Right atrium auricular region (tissue), 2 donors: ENCODE measurements at places on chromosomes 7 and 10. TPM values are rescaled to one million over a fixed set of nuclear protein-coding genes. Genes with fewer than 3 reads are reported as not detected.

DNA sequence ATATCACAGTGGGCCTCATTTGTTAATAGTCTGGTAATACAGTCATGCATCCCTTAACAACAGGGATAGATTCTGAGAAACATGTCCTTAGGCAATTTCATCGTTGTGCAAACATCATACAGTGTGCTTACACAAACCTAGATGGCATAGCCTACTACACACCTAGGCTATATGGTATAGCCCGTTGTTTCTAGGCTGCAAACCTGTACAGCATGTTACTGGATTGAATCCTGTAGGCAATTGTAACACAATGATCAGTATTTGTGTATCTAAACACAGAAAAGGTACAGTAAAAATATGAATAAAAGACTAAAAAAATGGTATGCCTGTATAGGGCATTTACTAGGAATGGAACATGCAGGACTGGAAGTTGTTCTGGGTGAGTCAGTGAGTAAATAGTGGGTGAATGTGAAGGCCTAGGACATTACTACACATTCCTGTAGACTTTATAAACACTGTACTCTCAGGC is 12.0 kb upstream of the RHOBTB1 start:
- no peak for DNase-seq
- H3K4me3 ChIP-seq = no peak overlapping the region
- no peaks in the 10 kb centered on the region for H3K4me1 ChIP-seq

GRCh38 chr10:129586898-129587443 is 119.9 kb downstream of the MGMT start:
- no peaks in the 10 kb centered on the region for H3K36me3 ChIP-seq
- H3K4me3 ChIP-seq = no peak overlapping the region
- DNase-seq = peak; percentile 5
- H3K27me3 ChIP-seq = no peaks in the 10 kb centered on the region
- H3K4me1 ChIP-seq = no peaks in the 10 kb centered on the region

DNA sequence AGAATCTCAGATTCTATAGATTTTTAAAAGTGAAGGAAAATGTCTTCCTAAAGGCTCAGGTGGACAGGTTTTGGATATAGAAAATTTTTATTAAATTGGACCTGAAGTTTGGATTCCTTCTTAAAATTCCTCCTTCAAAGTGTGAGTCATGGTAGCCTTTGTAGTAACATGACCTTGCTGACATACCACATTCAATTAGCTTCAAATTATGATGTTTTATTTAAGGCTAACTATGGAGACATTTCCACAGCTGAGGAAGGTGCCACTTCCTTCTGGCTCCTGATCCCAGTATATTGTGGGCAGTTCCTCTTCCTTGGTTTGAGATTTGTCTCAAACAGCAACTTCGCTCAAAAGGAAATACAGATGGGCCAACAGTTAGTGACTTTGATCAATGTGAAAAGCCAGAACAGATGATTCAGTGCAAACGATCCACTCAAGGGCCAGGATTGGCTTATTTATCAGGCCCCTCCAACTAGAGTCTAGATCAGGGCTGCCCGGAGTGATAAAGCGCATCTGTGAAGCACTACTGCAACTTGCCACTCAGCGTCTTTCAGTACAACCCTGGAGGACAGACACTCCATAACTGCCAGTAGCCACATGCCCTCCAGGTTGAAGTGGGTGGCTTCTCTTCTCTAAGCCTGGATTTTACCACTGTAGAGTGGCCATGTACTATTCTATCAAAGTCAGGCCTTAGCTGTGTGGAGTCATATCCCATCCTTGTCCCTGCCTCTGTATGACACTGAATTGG is 573.5 kb downstream of the KIF20B start:
- no peaks in the 10 kb centered on the region for H3K36me3 ChIP-seq
- H3K4me3 ChIP-seq = no peak overlapping the region
- H3K4me1 ChIP-seq = no peaks in the 10 kb centered on the region

GRCh38 chr7:140526214-140526613 is 46.9 kb upstream of the MKRN1 start:
- no peaks in the 10 kb centered on the region for H3K4me1 ChIP-seq
- H3K27ac ChIP-seq = no peak overlapping the region
- H3K27me3 ChIP-seq = no peaks in the 10 kb centered on the region

DNA sequence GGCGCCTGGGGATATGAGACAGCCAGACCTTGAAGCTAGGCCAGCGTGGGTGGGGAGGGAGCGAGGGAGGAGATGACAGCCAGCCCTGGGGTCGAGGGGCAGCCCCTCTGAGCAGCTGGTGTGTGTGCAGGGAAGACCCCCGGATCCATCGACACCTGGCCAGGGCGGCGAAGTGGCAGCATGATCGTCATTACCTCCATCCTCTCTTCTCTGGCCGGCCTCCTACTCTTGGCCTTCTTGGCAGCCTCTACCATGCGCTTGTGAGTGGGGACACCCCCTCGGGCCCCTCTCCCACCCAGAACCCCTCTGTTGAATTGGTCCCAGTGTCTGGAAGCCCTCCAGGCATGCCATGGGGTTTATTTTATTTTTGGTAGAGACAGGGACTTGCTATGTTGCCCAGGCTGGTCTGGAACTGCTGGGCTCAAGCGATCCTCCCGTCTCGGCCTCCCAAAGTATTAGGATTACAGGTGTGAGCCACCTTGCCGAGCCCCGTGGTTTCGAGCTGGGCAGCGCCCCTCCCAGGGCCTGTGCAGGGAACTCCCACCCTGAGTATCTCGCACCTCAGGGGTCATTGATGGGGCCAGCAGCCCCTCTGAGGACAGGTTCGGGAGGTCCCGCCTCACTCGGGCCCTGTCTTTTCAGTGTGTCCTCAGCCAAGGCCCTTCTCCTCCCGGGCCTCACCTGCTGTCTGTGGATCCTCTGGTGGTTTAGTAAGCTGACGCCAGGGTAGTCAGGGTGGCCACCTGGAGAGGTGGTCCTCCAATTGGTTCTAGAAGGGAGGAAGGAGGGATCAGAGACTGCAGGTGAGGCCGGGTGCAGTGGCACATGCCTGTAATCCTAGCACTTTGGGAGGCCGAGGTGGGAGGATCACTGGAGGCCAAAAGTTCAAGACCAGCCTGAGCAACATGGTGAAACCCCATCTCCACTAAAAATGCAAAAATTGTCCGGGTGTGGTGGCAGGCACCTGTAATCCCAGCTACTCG is 3.8 kb downstream of the UPK3B start:
- no peak overlapping the region for H3K4me3 ChIP-seq
- H3K27ac ChIP-seq = no peak overlapping the region
- H3K36me3 ChIP-seq = no peaks in the 10 kb centered on the region
- no peak for DNase-seq
- no peaks in the 10 kb centered on the region for H3K27me3 ChIP-seq

- DNase-seq = no peak
- no peak overlapping the region for H3K27ac ChIP-seq
- no peaks in the 10 kb centered on the region for H3K4me1 ChIP-seq
- no peaks in the 10 kb centered on the region for H3K36me3 ChIP-seq
Observed at GRCh38 chr10:60979667-60980104, 35.7 kb upstream of the RHOBTB1 start.

GRCh38 chr7:87627634-87627994 is 584 bp upstream of the RUNDC3B start:
- H3K4me1 ChIP-seq = no peaks in the 10 kb centered on the region
- DNase-seq = no peak
- no peaks in the 10 kb centered on the region for H3K36me3 ChIP-seq
- peak overlapping the region; percentile 65 for H3K27ac ChIP-seq

GRCh38 chr10:71569775-71570588 is 149.6 kb downstream of the C10orf105 start:
- H3K27me3 ChIP-seq = no peaks in the 10 kb centered on the region
- no peak overlapping the region for H3K27ac ChIP-seq
- no peaks in the 10 kb centered on the region for H3K36me3 ChIP-seq

- no peaks in the 10 kb centered on the region for H3K27me3 ChIP-seq
- H3K27ac ChIP-seq = no peak within 1 kb of the TSS
- H3K4me1 ChIP-seq = no peaks in the 10 kb centered on the region
- DNase-seq = no peak
Observed at GRCh38 chr7:37683246-37684120, at the start of gene GPR141. Gene GPR141 (plus strand): TSS chr7:37683766. CDS start chr7:37740394, 56,628 bp downstream.

GRCh38 chr10:132630666-132631337 is 93.2 kb downstream of the INPP5A start:
- H3K36me3 ChIP-seq = no peaks in the 10 kb centered on the region
- H3K27ac ChIP-seq = peak overlapping the region; percentile 94
- H3K4me1 ChIP-seq = peaks cover 86% of the 10 kb centered on the region
- DNase-seq = peak; percentile 88

- H3K36me3 ChIP-seq = no peaks in the 10 kb centered on the region
- H3K27me3 ChIP-seq = no peaks in the 10 kb centered on the region
- H3K27ac ChIP-seq = no peak overlapping the region
Observed at GRCh38 chr10:48779546-48780152, 95.0 kb downstream of the WDFY4 start.

DNA sequence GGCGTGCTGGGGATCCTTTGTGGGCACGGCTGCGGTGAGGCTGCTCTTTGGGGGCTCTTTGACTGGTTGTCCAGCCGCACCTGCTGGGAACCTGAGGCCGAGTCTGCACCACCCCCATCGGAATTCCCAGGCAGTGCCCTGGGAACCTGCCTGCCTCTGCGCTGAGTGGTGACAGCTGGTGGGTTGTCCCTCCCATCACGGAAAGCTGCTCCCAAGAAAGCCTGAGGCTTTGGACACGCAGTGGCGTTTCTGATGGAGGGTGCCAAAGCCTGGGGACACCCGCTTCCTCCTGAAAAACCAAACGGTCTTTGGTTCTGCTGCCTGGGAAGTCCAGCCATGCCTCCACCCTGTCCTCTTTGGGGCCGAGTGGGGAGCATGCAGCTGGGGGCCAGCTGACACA is 21.4 kb upstream of the SHH start:
- H3K4me1 ChIP-seq = no peaks in the 10 kb centered on the region
- no peak overlapping the region for H3K27ac ChIP-seq
- H3K36me3 ChIP-seq = no peaks in the 10 kb centered on the region
- H3K27me3 ChIP-seq = no peaks in the 10 kb centered on the region
- no peak for DNase-seq
- no peak overlapping the region for H3K4me3 ChIP-seq

DNA sequence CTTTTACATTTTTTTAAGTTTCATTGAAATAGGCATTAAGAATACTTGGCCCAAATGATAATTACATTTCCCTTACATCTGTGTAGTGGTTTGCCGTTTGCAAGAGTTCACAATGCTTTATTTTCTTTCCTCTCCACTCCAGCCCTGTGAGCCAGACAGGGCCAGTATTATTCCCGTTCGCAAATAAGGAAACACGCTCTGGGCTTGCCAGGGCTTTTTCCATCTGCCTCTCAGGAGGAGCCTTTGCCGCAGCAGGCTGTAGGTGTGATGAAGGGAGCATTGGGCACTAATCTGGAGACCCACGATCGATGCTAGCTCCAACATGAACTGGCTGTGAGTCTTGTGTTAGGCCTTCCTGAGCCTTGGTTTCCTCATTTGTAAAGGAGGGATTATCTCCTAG is 154.4 kb downstream of the GALNT17 start:
- DNase-seq = no peak
- no peak overlapping the region for H3K4me3 ChIP-seq
- no peak overlapping the region for H3K27ac ChIP-seq
- no peaks in the 10 kb centered on the region for H3K4me1 ChIP-seq

DNA sequence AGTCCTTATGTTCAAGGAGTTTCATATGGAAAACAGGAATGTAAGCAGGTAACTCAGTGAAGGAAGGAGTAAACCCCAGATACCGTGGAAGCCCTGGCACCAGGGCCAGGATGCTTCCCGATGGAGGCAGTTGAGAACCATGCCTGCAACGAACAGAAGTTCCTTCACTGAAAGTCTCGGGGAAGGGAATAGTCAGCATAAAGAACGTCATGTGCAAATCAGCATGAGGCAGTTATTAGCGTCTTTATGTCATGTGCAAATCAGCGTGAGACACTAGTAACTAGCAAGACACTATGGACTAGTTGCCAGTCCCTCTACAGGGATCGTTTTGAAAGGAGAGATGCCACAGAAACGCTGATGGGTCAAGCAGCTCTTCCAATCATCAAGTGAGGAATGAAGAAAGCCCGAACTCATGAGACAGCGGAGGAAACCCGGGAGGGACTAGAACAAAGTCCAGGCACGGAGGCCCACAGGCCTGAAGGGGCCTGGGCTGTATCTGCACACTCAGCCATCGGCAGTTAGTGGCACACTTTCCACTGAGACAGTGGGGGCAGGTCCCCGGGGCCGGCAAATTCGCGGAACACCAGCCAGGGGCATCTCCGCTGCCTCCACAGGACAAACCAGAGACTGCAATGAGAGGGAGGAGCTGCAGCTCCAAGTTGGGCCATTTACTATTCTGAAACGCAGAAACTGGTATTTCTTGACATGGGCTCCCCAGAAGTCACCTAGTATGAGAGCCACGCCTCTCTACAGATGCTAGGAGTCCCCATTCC is 109.6 kb downstream of the SFMBT2 start:
- H3K27ac ChIP-seq = no peak overlapping the region
- no peak overlapping the region for H3K4me3 ChIP-seq
- no peaks in the 10 kb centered on the region for H3K36me3 ChIP-seq
- H3K4me1 ChIP-seq = peaks cover 20% of the 10 kb centered on the region

DNA sequence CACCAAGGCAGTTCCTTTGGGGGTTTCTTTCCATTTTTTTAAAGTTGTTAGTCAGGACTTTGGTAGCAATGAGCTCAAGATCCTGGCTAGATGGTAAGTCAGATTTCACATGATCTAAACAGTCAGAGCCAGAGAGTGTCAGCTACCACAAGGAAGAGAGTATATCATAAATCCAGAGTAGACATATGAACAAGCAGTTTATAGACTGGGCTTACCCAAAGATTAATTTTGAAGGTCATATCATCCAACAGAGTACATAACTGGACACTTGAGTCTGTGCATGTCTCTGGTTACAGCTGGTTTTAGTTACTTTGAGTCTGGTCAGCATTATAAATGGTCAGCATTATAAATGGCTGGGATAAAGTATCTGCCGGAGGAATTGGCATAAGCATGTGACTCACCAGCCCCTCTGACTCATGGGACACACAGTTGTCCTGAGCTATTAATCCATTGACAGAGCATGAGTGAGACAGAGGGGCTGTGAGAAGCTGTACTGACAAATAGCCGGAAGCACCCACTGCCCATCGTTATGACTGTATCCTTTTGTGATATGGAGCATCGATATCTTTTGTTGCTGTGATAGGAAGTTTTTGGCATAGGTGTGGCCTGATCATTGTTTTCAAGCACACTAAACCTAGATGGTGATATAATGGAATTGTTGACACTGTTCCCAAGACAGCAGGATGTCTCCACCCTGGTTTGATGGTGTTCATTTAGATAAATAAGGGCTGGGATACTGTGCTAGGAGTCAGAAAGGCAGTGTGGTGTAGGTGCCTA is 19.3 kb downstream of the PPP1R3C start:
- no peak overlapping the region for H3K4me3 ChIP-seq
- H3K36me3 ChIP-seq = no peaks in the 10 kb centered on the region
- peak overlapping the region; percentile 68 for H3K27ac ChIP-seq
- DNase-seq = no peak
- no peaks in the 10 kb centered on the region for H3K4me1 ChIP-seq

GRCh38 chr7:139993169-139993568 is 69.6 kb downstream of the PARP12 start:
- H3K4me1 ChIP-seq = peaks cover 5% of the 10 kb centered on the region
- no peak overlapping the region for H3K27ac ChIP-seq
- H3K36me3 ChIP-seq = no peaks in the 10 kb centered on the region
- DNase-seq = no peak
- no peak overlapping the region for H3K4me3 ChIP-seq

Gene AGBL3
- total RNA-seq = 1.9 TPM

Gene CNPY1
- not detected for total RNA-seq

Gene MMD2
- 0.19 TPM for total RNA-seq

Gene ADAM22
- total RNA-seq = 3.9 TPM

Gene KLF14
- not detected for total RNA-seq

Gene KCNMA1
- total RNA-seq = 3.5 TPM

Gene TMEM139
- 7.8 TPM for total RNA-seq

Gene KLHDC10
- total RNA-seq = 16.7 TPM

Gene IGF2BP3
- total RNA-seq = not detected
